ENCODE measurements at places on chromosomes 7 and 10.

GRCh38 chr7:167090-167855, 25.1 kb upstream of the FAM20C start:
- no peak overlapping the region for H3K4me3 ChIP-seq
- no peak overlapping the region for H3K27ac ChIP-seq
- no peaks in the 10 kb centered on the region for H3K36me3 ChIP-seq
- DNase-seq = no peak

DNA sequence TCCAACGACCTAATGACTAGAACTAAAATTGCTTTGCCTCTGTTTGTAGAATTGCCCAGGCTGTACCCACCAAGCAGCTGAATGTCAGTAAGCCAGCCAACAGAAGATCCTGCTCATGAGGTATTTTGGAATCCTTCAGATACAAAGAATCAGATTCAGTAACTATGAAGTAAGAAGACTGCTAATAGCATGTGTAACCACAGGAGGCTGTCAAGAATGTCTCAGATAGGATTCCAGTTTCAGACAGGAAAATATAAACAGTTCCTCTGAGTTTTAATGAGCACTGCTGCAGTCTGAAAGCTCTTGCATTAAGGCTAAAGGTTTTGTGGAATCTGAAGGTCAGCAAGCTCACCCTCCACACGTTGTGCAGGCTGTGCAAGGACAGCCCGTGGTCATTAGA, 112.6 kb upstream of the ADAM12 start:
- DNase-seq = peak; percentile 90
- no peaks in the 10 kb centered on the region for H3K36me3 ChIP-seq
- no peaks in the 10 kb centered on the region for H3K27me3 ChIP-seq
- no peak overlapping the region for H3K27ac ChIP-seq
- H3K4me3 ChIP-seq = no peak overlapping the region
- H3K4me1 ChIP-seq = peaks cover 15% of the 10 kb centered on the region

- H3K4me1 ChIP-seq = no peaks in the 10 kb centered on the region
- DNase-seq = peak; percentile 13
- H3K27me3 ChIP-seq = no peaks in the 10 kb centered on the region
- H3K4me3 ChIP-seq = no peak overlapping the region
Observed at GRCh38 chr10:81978238-81978637, 103.2 kb downstream of the NRG3 start.

DNA sequence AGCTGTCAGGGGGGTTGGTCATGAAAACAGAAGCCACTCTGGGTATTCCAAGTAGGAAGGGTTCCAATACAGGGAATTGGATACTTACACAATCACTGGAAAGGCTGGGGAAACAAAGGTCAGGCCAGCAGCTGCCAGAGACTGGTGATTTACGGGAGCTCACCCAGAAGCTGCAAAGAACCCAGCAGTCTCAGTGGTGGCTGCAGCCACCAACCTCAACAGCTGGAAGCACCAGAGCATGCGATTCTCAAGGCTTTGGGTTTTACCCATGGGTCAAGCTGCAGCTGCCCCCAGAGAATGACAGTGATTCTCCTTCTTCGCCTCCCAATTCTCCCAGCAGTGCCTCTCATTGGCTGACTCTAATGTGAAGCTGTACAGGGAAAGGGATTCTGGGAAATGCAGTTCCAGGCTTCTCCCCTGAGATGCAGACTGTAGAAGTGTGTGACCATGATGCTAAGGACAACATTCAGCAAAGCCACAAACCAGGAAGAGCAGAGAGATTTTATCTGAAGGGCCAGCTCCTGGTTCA, 107.2 kb upstream of the TCF7L2 start:
- no peaks in the 10 kb centered on the region for H3K27me3 ChIP-seq
- H3K27ac ChIP-seq = no peak overlapping the region
- H3K36me3 ChIP-seq = no peaks in the 10 kb centered on the region
